ENCODE measurements at places on chromosomes 4 and X.

- no peak for DNase-seq
These were observed 236.7 kb downstream of the SLC7A11 start for GRCh38 chr4:138005486-138005885.

DNA sequence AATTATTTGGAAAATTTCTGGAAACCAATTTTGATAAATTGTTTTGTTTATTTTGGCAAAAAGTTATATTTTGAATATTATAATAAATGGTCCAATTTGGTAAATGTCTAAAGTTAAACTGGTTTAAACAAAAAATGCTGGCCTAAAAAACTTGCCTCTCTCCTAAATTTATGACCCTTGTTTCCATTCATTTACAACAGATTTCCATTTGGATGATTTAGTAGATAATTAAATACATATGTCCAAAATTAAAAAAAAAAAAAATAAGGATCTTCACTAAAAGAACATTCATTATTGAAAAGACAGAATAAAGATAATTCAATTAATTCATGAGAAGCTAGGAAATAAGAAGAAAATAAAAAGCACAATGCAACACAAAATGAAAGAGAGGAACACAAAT lies 449.5 kb downstream of the SPRY1 start:
- no peak for DNase-seq

- DNase-seq, result peak; percentile 78
These were observed 2.1 kb downstream of the PLCXD1 start for GRCh38 chrX:283115-283845.

- DNase-seq, result no peak
These were observed 20.9 kb upstream of the RAB40A start for GRCh38 chrX:103540145-103540544.

DNA sequence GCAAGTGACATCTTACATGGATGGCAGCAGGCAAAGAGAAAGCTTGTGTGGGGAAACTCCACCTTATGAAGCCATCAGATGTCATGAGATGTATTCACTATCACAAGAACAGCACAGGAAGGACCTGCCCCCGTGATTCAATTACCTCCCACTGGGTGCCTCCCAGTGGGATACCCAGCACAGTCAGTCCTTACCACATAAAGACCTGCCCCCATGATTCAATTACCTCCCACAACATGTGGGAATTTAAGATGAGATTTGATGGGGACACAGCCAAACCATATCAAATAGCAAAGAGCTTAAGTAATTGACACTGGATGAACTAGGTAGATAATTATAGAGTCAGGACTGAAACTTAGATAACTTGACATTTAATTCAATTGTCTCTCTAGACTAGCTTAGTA lies 85.6 kb downstream of the SLIT2 start:
- no peak for DNase-seq

DNA sequence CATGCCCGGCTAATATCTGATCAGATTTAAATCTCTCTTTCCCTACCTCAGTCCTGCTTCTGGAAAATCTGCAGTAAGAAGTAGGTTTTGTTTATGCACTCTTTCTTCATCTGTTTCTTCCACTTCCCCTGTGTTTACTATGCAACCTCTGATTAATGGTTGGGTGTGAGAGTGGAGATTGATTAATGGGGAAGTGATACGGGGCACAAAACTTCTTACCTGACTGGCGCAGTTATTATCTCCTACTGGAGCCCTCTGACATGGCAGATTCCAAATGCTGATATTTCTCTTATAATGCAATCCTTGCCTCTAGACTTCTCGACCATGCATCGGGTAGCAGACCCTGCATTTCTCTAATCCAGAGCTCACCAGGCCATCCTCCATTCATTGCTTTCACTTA lies 60.2 kb upstream of the HPGD start:
- DNase-seq, result no peak

DNA sequence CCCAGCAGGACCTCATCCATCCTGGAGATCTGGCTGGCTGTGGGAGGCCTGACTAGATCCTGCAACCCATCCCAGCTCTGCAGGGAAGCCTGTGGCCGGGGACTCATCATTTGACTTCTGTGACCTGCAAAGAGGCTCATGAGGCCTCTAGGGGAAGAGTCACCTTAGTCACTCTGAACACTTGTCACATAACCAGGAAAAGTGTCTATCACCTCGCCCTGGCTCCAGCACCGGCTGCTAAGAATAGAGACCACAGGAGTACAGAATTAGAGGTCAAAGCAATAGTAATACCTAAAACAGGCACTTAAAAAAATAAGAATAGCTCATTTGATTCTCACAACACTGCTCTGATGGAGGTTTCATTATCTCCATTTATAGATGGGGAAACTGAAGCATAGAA lies 3.8 kb upstream of the NSG1 start:
- DNase-seq, result no peak

DNA sequence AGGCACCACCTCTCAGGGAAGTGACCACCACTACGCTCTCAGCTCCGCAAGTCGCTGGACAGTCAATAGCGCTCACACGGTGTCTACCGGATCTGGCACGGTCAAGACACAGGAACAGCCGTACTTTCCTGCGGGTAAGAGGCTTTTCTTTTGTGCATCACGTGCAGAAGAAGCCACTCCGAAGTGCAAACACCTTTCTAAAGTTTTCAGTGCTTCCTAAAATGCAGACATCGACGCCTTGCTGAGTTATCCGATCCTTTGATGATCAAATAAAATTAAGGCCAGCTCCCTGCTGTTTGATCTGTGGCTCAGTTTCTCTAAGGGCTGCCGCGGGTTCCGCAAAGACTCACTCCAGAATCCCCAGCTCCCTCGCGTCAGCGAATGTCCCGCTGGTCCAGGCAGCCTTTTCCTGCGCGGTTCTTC lies 71.8 kb downstream of the FBXO8 start:
- no peak for DNase-seq
